ENCODE measurements at places on chromosomes 1 and 21.

- no peak for DNase-seq
These were observed 47.4 kb downstream of the TNN start for GRCh38 chr1:175114996-175115395.

GRCh38 chr21:45283611-45284455 is 3.9 kb downstream of the POFUT2 start:
- DNase-seq = no peak

DNA sequence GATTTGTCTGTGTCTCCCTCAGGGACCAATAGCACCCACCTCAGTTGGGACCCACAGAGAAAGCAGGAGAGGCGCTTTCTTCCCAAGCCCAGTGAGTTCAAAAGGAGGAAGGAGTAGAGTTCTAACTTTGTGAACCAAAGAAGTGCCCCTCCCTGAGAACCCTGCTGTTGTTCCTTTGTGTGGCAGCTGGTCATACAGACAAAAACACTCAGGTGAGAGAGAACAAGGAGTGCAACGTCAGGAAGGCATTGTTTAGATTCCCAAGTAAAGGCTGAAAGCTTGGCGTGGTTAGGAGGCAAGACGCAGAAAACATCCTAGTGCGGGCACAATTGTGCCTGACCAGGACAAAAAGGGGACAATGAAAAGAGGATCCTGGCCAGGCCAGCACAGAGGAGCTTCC is 654.6 kb downstream of the KIF26B start:
- no peak for DNase-seq

- DNase-seq = no peak
These were observed 2.3 kb downstream of the ADAM30 start for GRCh38 chr1:119893827-119894700.
